ENCODE measurements at places on chromosomes 4 and X.

DNA sequence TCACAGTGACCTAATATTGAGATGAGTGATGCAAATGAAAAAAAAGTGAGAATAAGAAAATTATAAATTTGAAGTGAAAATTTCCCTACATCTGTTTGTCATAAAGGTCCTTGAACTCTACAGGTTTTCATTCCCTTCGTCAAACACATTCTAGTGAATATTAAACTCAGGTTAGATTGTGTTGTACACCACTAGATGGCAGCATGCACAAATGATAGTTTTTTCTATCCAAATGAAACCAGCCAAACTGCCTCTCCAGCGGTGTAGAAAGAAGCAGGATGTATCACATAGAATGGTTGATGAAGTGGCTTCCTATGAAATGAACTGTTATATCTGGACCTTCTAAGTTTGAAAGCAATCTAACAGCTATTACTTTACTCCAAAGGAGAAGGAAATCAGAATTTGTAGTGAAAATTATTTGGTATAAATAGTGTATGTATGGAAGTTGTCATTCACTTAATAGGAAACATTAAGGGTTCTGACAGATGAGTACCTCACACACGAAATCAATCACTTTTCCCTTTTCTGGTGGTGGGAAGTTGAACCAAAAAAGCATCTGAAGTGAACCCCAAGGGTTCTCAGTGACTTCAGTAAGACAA is 382.7 kb downstream of the UNC5C start:
- DNase-seq, result no peak

DNA sequence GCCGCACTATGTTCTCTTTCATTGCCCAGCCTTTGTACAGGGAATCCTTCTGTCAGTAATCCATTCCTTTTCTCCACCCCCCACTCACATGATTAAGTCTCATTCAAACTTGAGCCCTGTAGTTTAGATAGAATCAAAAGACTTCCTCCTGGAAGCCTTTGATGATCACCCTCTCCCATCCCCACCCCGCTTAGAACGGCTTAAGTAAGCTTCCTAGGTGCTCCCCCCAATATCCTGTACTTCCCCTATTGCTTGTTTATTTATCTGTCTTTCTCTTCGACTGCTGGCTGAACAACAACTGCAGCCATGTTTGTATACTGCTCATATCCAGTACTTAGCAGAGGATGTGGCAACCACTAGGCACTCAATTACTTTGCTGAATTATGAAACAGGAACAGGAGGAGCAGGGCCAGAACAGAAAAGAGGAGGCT is 38.5 kb upstream of the GPC3 start:
- DNase-seq, result no peak

DNA sequence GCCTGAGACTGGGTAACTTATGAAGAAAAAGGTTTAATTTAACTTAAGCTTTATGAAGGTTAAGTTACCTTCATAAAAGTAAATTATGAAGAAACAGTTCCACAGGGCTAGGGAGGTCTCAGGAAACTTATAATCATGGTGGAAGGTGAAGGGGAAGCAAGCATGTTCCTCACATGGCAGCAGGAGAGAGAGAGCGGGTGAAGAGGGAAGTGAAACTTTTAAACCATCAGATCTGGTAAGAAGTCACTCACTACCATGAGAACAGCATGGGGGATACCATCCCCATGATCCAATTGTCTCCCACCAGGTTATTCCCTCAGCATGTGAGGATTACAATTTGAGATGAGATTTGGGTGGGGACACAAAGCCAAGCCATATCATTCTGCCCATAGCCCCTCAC is 944.7 kb upstream of the NDST4 start:
- DNase-seq, result no peak

DNA sequence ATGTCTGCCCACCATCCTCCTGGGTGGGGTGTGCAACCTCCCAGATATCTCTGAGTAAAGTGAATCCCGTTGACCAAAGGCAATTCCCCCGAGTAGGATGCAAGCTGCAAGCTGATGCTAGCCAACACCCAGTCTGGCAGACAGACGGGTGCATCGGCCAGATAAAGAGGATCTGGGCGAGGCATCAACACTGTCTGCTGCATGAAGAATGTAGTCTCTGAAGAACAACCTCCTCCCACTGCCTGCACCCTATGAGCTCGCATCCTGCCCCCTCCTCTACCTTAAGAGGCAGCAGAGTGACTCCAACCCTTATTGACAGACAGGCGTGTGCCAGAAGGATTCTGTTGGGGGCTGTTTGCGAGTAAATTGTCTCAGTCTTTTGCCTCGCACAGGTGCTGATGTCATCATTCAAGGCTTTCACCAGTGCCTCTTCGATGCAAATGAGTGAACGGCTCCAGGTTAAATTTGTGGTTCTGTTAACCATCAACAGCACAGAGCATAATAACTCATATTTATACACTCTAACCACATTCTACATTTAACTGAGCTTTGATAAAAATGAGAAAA is 546.9 kb downstream of the BCOR start:
- DNase-seq, result no peak

DNA sequence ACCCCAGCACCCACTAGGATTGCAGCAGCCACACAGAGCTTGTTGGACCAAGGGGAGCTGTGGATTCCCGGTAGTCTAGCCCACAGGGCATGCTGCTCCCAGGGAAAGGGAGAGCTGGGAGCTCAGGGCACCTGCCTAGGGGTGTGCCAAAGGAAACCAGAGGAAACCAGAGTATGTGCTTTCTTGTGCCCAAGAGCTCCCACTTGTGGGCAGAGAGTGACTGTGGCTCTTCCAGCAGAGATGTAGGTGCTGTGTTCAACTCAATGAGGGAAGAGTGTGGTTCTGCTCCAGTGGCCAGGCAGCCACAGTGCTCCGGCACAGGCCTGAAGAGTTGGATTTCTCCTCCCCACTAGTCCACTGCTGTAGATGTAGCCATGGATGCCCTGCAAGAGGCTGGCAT is 1050.0 kb upstream of the INTU start:
- no peak for DNase-seq

- DNase-seq, result peak; percentile 74
These were observed at the start of gene OCRL for GRCh38 chrX:129540068-129540653. Gene OCRL, plus strand, starts transcription at chrX:129540259. Its CDS starts 181 bp downstream, at chrX:129540440.

GRCh38 chrX:19839770-19840254 is 47.6 kb downstream of the SH3KBP1 start:
- no peak for DNase-seq

- DNase-seq, result no peak
These were observed 7.5 kb downstream of the AMER1 start for GRCh38 chrX:64198036-64198435.

- no peak for DNase-seq
These were observed 38.5 kb upstream of the UGT2B7 start for GRCh38 chr4:69057620-69058409.

Measured in tibial artery (tissue), 4 donors.